Subcutaneous adipose tissue (tissue), 4 donors: ENCODE measurements at places on chromosomes 4 and X. TPM values are rescaled to one million over a fixed set of nuclear protein-coding genes. Genes with fewer than 3 reads are reported as not detected.

KLF3 gene
- 46.0 TPM for total RNA-seq

KCTD8 gene
- total RNA-seq: not detected

ODAPH gene
- total RNA-seq: not detected

NUDT10 gene
- total RNA-seq: 0.88 TPM

GAGE1 gene
- total RNA-seq: not detected

NXF2 gene
- not detected for total RNA-seq

ANK2 gene
- total RNA-seq: 119 TPM

SPACA5 gene
- total RNA-seq: not detected

TCEAL6 gene
- total RNA-seq: not detected

ZNF630 gene
- total RNA-seq: 0.65 TPM

XAGE2 gene
- total RNA-seq: not detected

VCX2 gene
- total RNA-seq: not detected

NHSL2 gene
- total RNA-seq: 5.6 TPM

HSD17B13 gene
- total RNA-seq: 5.5 TPM

ARSJ gene
- 0.98 TPM for total RNA-seq

PRR32 gene
- not detected for total RNA-seq

UGT2B15 gene
- not detected for total RNA-seq

PCDH18 gene
- total RNA-seq: 105 TPM

CDK16 gene
- 61.4 TPM for total RNA-seq

CT45A10 gene
- total RNA-seq: not detected

AGA gene
- total RNA-seq: 27.7 TPM

CNKSR2 gene
- total RNA-seq: 4.1 TPM

FATE1 gene
- total RNA-seq: not detected

LIMCH1 gene
- total RNA-seq: 25.8 TPM

HELT gene
- total RNA-seq: not detected

SPANXN2 gene
- not detected for total RNA-seq

CFP gene
- total RNA-seq: 25.8 TPM

FAM9B gene
- total RNA-seq: not detected

NR0B1 gene
- not detected for total RNA-seq

IL13RA2 gene
- 1.5 TPM for total RNA-seq

KLF8 gene
- 36.8 TPM for total RNA-seq

WAS gene
- 11.6 TPM for total RNA-seq

TMSB15A gene
- not detected for total RNA-seq

TBC1D8B gene
- total RNA-seq: 6.4 TPM

SRPX gene
- total RNA-seq: 334 TPM

SSX3 gene
- not detected for total RNA-seq

SERTM2 gene
- not detected for total RNA-seq

TRAM1L1 gene
- total RNA-seq: 1.2 TPM

PHEX gene
- not detected for total RNA-seq

MAP3K15 gene
- not detected for total RNA-seq

PARM1 gene
- 41.4 TPM for total RNA-seq

PRSS12 gene
- total RNA-seq: 0.57 TPM

LPAR4 gene
- 0.82 TPM for total RNA-seq

H2BW2 gene
- not detected for total RNA-seq
